ENCODE measurements at places on chromosomes 4 and X.

- DNase-seq = no peak
These were observed 143.6 kb downstream of the FNIP2 start for GRCh38 chr4:158912390-158912789.

DNA sequence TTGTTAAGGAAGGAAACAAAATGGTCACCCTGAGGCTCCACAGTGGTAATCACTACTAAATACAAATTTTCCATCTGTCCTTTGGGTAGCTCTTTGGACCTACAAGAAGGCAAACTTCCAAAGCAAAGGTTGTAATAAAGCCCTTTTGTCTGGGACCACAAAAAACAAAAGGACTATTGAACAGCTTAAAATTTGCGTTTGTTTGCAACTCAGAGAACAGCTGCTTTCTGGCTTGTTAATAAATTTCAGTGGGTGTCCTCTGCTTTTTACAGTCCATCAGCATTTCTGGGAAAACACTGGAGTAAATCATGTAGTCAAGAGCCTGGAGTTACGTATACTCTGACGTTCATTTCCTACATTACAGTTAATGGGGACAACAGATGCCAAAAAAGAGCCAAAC lies 439.7 kb upstream of the DIAPH2 start:
- no peak for DNase-seq

DNA sequence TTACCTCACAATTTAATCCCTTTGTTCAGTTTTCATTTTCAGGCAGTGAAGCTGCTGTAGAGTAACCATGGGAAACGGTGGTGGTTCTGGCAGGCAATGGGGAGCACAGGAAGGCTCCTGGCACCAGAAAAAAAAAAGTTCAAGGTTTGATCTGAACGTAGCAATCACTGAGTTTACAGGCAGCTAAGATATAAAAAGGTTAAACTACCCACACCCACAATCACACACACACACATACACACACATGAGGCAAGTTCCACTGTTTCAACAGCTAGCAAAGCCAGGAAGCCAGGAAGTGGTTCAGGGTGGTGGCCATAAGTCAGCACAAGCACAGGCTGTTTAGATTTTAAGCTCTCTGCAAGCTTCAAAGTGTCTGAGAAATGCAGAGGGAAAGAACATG lies at the start of gene SULT1B1:
Gene SULT1B1, minus strand, starts transcription at position 166 of the 400 bp plus-strand sequence. CDS start 5,403 bp downstream, outside the sequence.
- DNase-seq = no peak

DNA sequence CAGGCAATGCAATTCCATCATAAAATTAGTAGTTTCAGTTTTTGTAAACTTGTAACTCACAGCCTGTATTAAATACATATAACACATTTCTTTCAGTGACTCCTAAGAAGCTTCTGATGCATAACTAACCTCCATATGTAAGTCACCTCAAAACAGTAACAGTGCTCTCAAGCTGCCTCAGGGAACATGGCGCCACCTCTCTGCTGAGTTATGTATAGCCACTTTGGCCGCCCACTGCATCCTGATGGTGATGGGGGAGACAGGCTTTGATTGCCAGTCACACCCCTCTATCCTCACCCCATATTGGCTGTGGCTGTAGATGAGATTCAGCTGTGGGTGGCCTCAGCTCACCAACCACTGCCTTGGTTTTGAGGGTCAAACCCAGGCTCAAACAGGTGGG lies 54.3 kb downstream of the LRBA start:
- no peak for DNase-seq

- no peak for DNase-seq
These were observed 879.6 kb upstream of the PCDH10 start for GRCh38 chr4:132269303-132269990.

DNA sequence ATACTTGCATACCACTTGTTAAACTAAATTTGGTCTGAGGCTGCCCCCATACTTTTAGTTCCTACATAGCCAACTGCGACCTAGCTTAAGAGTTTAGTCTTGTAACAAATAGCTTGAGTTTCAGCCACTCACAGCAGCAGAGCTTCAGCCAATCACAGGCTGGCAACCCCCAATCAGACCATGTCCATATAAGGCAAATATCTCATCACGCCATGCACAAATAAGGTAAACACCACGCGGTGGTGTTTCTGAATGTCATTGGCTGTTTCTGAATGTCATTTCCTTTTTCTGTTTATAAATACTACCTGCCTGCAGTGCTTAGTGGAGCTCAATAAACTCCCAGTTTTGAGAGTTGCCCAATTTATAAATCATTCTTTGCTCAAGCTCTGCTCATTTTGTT lies 143.1 kb upstream of the MAD2L1 start:
- no peak for DNase-seq

DNA sequence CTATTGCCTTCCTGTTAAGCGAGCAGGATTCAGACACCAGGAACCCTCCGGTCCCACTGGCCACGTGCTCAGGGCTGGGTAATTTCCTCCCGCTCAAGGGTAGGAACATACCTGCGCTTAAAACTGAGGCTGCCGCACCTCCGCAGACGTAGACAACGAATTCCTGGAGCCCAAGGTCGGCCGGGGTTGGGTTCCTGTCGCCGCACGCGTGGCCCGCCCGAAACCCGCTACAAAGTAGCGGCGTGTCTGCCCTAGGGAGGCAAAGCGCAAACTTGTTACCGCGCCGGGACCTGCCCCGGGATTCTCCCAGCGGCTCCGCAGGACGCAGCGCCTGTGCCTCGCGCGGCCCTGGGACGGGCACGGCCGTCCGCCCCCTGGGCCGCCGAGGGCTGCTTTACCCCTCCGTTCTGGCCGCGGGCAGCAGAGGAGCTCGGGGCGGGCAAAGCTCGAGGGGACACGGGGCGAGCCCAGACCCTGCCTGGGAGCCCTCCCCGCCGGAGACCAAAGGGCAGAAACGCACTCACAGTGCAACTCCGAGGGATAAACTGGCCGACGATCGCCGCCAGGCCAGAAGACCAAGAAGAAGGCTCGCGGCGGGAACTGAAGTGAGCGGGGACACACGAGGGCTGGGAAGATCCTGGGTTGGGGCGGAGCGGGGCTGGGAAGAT lies at the start of gene ERVMER34-1:
Gene ERVMER34-1, minus strand, starts transcription at position 607 of the 668 bp plus-strand sequence. CDS start 5,905 bp downstream, outside the sequence.
- DNase-seq = no peak

DNA sequence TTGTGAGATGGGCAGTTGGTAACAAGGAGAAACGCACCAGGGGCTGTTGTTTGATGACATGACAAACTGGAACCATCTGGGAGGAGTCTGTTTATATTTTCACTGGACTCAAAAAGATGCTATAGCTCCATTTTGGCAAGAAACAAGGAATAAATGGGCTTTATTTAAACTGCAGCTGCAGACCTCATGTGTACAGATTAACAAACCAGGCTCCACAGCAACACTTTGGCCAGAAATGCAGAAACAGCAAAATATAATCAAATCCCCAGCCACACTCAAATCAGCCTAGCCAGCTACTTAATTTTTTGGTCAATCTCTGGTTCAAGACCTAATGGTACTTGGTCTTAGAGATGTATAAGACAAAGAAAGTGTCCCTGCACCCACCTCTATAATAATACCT lies 52.7 kb downstream of the ASB9 start:
- DNase-seq = no peak

DNA sequence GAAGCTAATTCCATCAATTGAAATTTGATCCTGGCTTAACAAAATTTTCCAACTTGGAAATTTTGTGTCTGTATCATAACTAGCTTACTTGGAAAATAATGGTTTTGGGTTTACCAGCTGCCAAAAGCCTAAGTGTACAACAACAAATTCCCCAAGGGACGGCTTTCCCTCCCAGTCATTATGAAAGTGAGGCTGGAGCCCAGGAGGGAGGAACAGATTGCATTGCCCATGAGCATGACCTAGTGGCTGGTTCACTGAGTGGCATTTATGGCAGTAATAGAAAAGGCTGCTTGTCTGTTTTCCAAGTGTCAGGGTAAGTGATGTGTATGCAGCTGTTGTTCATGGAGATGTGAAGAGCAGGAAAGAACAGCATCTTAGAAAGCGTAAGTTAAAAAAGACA lies 70.8 kb upstream of the HHIP start:
- no peak for DNase-seq

GRCh38 chrX:40004246-40004535 lies 93.6 kb downstream of the BCOR start:
- DNase-seq = no peak

DNA sequence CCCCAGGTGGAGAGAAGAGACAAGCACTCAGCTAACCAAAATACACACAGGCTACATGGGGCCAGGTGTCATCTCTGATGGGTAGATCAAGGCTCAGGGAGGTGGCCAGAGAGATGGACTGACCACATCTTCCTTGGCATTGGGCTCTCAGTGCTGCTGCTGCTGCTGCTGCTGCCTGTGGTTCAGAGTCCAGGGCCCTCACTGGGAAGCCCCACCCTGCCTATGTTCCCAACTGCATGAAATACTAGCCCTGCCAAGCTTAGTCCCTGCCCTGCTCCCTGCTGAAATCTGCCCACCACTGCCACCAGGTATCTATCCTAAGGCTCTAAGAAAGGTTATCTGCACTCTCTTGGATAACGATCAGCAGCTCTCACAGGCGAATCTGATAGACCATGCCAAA lies 118.7 kb downstream of the EFHC2 start:
- DNase-seq = no peak

DNA sequence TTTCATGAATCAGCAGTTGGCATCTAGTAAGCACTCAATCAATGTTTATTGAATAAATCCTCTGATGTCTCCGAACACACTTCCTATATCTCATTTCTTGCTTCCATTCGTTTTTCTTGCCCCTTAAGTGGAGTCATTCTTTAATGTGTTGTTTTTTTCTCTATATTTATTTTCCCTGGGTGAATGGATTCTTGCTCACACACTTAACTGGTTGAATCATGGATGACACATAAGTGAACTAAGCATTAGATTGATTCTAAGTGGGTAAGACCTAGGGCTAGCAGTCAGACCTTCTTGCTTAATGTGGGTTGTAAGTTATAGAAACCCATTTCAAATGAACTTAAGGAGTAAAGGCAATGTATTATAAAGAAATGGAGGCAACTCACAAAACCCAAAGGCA lies 111.1 kb downstream of the RTL3 start:
- no peak for DNase-seq

Data from stimulated activated effector memory CD8-positive, alpha-beta T cell treated with anti-CD3 and anti-CD28 coated beads, Interleukin-12 subunit alpha, Interleukin-12 subunit beta, amount 100 ng/mL, for 72 hours (primary cell).